ENCODE measurements at places on chromosomes 13 and 19.

DNA sequence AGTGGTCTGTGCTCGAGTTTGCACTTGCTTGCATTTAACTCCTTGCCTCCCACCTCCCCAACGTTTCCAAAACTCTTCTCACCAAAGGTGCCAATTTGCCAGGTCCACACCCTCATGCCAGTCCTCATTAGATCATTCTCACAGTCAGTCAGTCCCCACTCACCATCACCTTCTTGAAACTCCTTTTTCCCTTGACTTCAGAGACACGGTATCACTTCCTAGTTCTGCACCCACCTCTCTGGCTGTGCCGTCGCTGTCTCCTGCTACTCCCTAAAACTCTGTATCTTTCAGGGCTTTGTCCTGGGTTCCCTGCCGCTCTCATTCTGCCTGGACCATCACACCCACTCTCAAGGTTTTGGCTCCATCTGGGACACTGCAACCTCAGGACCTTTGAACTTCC, 19.6 kb downstream of the OLFM2 start:
- DNase-seq, result no peak

GRCh38 chr19:7856679-7857663, 17.2 kb downstream of the PRR36 start:
- no peak for DNase-seq

- DNase-seq, result no peak
These were observed 281.8 kb downstream of the DLEU7 start for GRCh38 chr13:50561739-50562138.

GRCh38 chr13:68713394-68713793, 1394.2 kb upstream of the ATXN8OS start:
- no peak for DNase-seq

DNA sequence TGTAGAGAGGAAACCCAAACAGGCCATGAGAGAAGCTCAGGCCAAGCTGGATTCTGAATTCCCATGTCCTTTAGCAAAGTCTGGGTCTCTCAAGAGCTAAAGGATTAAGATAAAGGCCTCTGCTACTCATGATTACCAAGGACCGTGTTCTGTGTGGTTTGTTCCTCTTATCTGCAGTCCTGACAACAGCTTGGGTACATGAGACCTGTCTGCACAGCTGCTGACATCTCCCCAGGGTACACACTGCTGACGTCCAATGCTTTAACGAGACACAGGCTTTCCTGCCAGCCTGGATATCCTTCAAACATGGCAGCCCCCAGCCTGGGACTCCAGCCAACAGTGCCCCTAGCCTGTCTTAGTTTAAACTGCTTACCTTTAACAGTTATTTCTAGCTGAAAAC, 211.0 kb downstream of the SLC7A1 start:
- DNase-seq, result no peak

DNA sequence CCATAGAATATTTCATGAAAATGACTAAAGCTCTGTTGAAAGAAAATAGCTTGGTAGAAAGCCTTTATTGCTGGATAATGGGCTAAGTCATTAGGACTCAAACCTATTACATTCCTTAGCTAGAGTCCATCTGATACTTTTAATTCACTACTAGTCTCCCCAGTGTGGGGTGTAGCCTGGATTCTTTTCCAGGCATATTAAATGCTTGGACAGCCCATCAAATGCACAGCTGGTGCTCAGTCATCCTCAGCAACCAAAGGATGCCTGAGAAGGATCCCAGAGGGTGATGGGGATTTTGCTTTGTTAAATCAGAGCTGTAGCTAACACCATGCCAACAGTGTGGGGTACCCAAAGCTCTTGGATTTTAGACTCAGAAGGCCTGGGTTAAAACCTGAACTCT, 153.5 kb downstream of the DLEU7 start:
- DNase-seq, result no peak

DNA sequence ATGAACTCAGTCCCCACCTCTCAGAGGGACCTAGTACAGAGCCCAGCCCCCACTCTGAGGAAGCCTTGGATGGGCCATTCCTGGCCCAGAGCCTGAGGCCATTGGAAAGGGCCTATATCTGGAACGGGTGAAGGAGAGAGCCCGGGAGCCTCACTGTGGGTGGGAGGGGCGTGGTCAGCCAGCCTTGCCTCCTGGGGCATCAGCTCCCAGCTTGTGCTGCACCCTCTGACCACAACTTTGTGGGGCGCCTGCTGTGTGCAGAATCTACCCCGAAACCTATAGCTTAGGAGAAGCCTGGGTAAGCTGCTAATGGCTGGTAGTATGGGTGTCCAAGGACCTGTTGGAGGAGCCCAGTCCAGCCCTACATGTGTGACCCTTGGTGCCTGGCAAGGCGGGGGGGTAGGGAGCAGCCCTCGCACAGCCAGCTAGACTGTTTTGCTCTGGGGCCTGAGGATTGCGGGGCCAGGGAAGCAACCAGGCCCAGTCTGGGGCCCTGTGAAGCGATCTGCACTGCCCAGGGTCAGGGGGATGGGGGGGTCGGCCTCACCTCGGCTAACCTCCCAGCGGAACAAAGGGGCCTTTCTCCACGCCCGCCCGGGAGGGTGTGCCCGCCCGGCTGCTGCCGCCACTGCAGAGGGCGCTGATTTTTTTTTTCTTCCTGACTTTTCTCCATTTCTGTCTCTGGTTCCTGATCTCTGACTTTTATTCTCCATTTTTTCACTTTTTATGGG, 42.3 kb downstream of the LYL1 start:
- DNase-seq, result no peak

GRCh38 chr13:48906200-48906599, 69.5 kb upstream of the FNDC3A start:
- DNase-seq, result no peak

DNA sequence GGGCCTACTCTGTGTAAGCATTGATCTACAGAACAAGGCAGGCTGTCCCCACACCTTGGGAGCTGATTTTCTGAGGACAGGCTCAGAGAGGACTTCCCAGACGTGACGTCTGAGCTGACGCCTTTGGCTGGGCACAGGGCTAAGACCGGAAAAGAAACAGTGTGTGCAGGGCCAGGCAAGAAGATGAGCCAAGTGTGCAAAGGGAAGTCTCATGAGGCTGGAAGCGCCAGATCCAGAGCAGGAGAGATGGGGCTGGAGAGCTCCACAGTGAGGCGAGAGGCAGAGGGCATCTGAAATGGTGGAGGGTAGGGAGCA, 12.7 kb downstream of the IGLON5 start:
- DNase-seq, result no peak

DNA sequence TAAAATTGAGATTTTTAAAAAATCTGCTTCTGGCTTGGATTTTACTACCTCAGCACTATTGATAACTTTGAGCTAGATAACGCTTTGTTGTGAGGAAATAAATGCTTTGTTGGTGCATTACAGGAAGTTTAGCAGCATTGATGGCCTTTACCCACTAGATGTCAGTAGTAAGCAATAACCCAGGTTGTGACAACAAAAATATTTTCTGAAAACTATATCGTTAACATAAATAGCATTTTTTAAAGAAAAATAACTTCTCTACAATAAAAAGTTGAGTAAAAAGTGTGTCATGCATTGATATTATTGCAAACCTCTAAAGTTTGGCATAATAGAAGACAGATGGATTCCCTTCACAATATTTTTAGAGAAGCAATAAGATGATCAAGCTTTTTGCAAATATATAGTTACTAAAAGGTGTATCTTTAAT, 1246.5 kb downstream of the UQCRFS1 start:
- DNase-seq, result no peak

DNA sequence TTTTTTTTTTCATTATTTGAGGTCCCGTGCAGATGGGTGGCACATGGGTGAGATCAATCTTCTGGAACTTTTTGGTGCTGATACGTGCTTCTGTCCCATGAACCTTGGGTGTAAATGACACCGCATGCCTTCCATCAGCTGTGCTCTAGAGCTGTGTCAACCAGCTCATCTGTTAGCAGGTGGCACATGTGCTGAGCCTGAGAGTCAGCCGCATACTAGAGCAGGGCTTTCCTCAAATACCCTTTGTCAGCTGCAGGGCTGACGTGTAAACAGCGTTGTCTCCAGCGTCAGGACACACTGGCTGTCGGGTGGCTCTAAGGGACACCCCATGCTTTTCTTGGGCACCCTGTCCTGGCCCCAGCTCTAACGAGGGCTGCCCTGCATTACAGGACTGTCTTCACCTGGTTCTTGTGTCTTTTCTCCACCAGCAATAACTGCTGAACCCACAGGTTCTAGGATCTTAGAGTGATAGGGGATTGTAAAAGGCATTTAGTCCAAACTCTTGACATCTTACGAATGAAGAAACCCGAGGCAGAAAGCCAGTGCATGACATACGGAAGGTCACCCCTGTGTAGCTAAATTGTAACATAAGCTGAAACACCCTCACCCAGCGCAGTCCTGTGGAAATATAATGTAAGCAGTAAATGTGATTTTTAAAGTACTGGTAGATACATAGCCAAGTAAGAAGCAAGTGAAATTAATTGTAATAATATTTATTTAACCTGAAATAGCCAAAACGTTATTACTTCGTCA, 119.5 kb downstream of the LRCH1 start:
- no peak for DNase-seq

DNA sequence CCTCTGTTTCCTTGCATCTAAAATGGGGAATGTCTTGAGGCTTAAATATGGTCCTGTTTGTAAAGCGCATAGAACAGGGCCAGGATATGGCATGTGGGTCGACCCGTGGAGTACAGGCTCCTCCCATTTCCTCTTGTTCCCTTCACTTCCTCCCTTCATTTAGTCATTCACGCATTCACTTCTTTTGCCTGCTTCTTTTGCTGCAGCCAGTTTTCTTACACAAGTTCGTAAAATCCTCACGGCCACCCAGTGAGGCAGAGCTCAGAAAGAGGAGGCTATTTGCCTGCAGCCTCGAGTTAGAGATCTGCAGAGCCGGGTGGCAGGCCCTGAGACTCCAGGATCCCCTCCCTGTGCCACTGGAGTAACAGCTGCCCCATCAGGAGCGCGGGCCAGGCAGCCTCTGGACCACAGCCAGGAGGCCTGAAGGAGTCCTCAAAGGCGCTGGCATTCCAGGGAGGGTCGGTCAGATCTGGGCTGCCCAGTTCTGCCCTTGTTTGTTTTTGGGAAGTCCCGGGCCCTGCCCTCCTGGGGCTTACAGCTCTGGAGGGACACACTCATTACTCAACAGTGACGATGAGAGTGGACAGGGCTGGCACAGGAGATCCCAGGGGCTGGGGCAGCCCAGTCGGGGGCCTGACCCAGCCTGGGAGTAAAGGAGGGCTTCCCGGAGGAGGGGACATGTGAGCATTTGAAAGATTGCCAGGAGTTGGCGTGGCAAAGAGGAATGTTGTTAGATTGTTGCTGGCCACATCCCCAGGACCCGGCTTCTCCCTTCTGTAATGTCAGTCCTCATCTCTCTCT, 4.6 kb downstream of the PPP5C start:
- DNase-seq, result no peak

- DNase-seq, result no peak
These were observed 10.7 kb upstream of the SULT2A1 start for GRCh38 chr19:47896773-47897172.

GRCh38 chr19:19662344-19662743, 1.1 kb downstream of the ATP13A1 start:
- DNase-seq, result no peak

DNA sequence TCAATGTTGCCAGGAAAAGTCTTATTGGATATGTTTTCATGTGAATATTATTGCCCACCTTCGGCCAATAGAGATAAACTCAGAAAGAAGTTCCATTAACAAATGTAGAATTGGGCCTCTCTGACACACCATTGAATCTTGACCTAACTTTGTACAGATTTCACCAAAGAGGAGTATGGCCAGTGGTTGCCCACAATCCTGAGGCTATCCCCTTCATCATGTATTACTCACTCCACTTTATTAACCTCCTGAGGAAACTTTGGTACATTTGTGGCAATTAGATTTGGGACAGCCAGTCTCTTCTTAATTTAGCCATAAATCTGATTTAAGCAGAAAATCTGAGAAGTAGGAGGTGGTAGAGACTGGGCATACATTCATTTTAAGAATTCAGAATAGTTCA, 53.3 kb upstream of the POSTN start:
- DNase-seq, result no peak

- DNase-seq, result no peak
These were observed 10.5 kb downstream of the PMIS2 start for GRCh38 chr19:35596366-35596999.

DNA sequence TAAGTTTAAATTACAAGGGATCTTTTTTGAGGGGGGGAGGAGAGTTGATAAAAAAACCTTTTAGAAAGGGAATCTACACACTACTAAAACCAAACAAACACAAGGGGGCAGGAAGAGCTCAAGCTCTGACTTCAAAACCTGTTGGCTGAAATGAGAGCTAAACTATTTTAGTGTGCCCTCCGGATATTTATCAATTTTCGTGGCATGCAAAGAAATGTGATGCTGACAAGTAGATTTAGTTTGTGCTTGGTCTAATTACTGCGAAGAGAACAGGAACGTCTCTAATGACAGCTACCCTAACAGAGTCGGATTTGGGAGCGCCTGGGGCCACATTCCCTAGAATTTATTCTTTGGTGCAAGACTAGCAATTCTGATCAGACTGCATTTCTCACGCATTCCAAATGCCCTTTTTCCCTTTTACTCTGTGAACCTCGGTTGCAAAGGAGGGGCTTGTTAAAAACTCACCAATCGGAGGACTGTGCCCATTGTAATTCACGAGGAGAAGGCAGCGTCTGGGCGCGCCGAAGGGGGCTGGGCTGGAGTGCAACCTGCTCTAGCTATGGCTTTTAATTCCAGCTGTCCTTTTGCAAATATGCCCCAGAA, 802 bp upstream of the FREM2 start:
- DNase-seq, result no peak

- no peak for DNase-seq
These were observed 272.0 kb downstream of the UQCRFS1 start for GRCh38 chr19:28940751-28941500.

DNA sequence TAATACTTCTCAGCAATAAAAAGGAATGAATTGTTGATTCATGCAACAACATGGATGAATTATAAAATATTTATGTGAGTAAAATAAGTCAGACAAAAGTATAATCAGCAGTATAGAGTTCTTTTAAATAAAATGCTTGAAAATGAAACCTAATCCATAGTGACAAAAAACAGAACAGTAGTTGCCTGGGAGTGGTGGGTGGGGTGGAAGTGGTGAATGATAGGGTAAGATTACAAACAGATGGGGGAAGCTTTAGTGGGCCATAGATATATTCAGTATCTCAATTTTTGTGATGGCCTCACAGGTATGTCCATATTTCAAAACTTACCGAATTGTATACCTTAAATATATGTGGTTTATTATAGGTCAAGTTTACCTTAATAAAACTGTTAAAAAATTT, 124.9 kb upstream of the UBL3 start:
- no peak for DNase-seq

- no peak for DNase-seq
These were observed 15.9 kb downstream of the FBXO17 start for GRCh38 chr19:38959618-38960017.

DNA sequence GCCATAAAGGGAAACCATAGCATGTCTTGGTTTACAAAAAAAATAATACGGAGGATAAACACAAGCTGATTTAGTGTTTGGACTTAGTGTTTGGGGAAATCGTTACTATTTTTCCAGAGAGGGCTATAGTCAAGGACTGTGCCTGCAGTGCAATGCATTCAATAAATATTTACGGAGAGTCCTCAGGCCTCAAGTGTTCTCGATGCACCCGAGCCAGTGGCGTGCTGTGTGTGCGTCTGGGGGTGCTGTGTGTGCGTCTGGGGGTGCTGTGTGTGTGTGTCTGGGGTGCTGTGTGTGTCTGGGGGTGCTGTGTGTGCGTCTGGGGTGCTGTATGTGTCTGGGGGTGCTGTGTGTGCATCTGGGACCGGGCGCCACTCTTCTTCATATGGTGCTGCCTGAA, 71.7 kb upstream of the GTF3A start:
- no peak for DNase-seq

- DNase-seq, result no peak
These were observed 9.3 kb downstream of the MED16 start for GRCh38 chr19:883661-884211.

- DNase-seq, result no peak
These were observed 513.0 kb downstream of the IRS2 start for GRCh38 chr13:109273326-109273751.
